OCI-LY7 (cell line): ENCODE measurements at places on chromosomes 13 and 19. TPM values are rescaled to one million over a fixed set of nuclear protein-coding genes. Genes with fewer than 3 reads are reported as not detected.
A peak's percentile ranks its signal among the peaks of the same experiment; 100 is the strongest.

GRCh38 chr19:5109560-5109959, 140.6 kb downstream of the KDM4B start:
- no peak for DNase-seq

Gene IFNL1
- not detected in 2 replicates for total RNA-seq

DNA sequence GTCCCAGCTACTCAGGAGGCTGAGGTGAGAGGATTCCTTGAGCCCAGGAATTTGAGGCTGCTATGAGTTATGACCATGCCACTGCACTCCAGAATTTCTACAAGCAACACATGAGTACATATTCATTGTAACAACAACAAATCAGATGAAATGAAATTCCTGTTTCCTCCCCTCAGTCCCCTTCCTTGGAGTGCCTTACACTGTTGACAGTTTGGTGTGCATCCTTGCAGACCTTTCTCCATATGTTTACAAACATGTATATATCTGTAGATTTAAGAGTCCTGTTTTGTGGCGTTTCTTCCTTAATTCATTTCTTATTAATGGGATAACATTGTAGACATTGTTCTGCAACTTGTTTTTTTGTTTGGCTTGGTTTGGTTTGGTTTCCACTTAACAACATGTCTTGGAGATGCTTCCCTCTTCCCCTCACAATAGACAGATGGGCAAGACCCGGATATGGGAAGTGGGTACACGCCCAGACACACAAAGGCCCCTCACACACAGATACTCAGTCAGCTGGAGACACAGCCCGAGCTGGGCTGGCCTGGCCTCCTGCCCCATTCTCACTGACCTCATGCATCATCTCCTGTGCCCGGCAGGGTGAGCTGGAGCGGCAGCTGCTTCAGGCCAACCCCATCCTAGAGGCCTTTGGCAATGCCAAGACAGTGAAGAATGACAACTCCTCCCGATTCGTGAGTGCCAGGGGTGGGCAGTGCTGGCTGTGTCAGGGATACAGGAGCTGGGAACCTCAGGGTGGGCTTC, 21.7 kb downstream of the MYH14 start:
- DNase-seq: no peak

- DNase-seq: no peak
Measured at GRCh38 chr19:35806597-35806996, 6.0 kb downstream of the PRODH2 start.

DNA sequence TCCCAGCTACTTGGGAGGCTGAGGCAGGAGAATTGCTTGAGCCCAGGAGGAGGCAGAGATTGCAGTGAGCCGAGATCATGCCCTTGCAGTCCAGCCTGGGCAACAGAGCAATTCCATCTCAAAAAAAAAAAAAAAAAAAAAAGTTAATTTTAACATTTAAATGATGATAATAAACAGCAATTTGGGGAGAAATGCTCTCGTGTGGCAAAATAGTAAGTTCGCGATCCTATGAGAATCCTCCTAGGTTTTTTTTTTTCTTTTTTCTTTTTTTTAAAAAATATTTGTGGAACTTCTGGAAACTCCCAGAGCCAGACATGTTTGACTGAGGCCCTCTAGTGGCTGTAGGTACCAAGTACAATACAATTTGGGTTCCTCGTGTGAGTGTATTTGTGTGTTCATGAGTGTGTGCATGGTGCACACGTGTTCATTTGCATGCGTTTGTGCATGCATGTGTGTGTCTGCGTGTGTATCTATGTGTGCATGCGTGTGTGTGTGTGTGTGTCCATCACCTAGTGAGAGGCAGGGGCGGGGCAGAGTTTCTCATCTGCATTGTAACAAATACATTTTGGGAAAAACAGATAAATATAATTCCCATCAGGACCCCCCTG, 31.2 kb downstream of the TMPRSS9 start:
- DNase-seq: peak; percentile 86

GRCh38 chr19:2507109-2507508, 31.2 kb downstream of the GADD45B start:
- peak; percentile 29 for DNase-seq

Gene CRLF1
- total RNA-seq: 1.3 and 1.5 TPM in 2 replicates

Gene PRTN3
- not detected in 2 replicates for total RNA-seq

GRCh38 chr19:17086834-17087233, 11.3 kb downstream of the MYO9B start:
- no peak for DNase-seq

Gene CLIP3
- total RNA-seq: 2.4 and 2.6 TPM in 2 replicates

DNA sequence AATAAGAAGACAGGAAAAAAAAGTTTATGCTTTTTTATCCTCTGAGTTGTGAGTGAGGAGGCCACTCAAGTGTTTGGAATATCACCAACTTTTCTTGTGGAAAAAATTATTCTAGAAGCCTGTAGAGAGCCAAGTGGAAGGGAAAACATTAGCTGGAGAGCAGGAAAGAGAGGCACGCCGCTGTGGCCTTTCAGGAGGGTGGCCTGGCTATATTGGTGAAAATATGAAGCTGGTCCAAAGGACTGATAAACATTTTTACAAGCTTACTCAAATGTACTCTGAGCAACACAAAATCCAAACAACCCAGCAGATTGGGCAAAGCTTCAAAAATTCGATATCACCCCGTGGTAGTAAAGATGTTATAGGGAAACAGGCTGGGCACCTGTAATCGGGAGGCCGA, 2.3 kb upstream of the EIF3G start:
- no peak for DNase-seq

Gene KLK14
- 0.84 and 0.89 TPM in 2 replicates for total RNA-seq

Gene FREM2
- not detected in 2 replicates for total RNA-seq

DNA sequence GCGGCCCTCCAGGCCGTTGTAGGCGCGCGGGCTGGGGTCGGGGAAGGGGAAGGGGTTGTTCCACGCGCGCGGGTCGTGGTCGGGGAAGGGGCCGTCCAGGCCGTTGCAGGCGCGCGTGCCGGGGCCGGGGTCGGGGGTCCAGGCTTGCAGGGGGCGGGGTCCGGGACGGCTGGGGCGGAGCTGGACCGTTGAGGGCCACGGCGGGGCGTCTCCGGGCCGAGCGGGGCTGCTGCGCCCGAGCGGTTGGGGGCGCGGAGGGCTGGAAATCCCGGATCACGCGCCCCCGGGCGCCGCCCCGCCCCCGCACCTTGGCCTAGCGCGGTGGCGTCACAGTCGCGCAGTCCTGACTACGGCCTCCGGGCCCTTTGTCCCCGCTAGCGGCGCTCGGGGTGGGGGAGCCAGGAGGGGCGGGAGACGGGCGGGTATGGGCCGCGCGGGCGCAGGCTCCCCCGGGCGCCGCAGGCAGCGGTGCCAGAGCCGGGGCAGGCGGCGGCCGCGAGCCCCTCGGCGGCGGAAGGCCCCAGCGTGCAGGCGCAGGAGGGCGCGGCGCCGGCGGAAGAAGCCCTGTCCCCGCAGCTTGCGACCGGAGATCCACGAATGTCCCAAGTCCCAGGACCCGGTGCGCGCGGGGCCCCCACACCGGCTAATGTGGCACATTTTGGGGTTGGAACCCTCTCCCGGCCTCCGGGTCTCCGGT, 665 bp downstream of the GPX4 start:
- DNase-seq: peak; percentile 68

GRCh38 chr19:5914358-5914774, 312 bp downstream of the CAPS start:
- DNase-seq: no peak

DNA sequence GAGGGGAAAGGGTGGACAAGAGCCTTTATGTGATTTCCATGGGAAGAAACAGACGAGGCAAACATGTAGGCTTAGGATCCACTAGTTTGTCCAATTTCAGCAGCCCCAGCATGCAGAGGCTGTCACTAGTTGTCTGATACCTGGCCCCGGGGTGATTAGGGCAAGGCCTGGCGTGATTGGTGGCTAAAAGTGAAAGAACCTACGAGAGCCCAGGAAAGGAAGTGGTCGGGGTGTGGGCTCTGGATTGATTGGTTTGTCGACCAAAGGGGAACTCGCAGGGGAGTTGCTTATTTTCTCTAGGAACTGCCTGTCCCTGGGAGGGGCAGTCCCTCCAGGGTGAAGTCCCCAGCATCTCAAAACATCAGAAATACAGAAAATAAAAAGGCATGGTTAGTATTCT, 64.2 kb upstream of the UQCRFS1 start:
- peak; percentile 72 for DNase-seq

- no peak for DNase-seq
Measured at GRCh38 chr13:77717508-77717907, 20.0 kb downstream of the SLAIN1 start.

DNA sequence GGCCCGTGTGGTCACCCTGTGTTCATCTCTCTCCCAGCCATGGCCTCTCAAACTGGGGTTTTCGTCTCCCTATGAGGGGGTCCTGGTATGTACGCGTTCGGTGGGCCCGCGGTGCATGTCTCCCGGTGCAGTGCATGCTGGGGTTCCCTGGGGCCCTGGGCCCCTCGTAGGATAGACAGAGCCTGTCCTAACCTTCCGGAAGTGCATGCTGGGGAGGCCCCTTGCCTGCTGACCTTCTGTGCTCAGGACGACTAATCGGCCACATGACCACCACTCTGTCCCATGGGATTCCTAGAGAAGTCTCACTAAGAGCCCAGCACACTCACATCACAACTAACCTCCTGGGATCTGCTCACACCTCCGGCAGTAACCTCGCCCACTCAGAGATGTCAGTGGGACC, 4.9 kb upstream of the USE1 start:
- DNase-seq: no peak
